ENCODE measurements at places on chromosomes 1 and 21. TPM values are rescaled to one million over a fixed set of nuclear protein-coding genes. Genes with fewer than 3 reads are reported as not detected.

The RUNX3 gene
- total RNA-seq = not detected

The IRF6 gene
- total RNA-seq = 0.26 TPM

The DISP3 gene
- total RNA-seq = 0.09 TPM

The ATP6V1G3 gene
- total RNA-seq = 0.22 TPM

The RGS16 gene
- total RNA-seq = 1.3 TPM

The SMCP gene
- not detected for total RNA-seq

The CRP gene
- total RNA-seq = not detected

The SERTAD4 gene
- total RNA-seq = 0.11 TPM

The LRRC53 gene
- not detected for total RNA-seq

The TEX38 gene
- total RNA-seq = not detected

The S100A16 gene
- total RNA-seq = 493 TPM

The CCDC30 gene
- total RNA-seq = 0.69 TPM

The MAEL gene
- total RNA-seq = not detected

The IFI44 gene
- total RNA-seq = 37.0 TPM

The NTNG1 gene
- total RNA-seq = not detected

The SLAMF8 gene
- under 0.01 TPM for total RNA-seq

The TSPAN2 gene
- total RNA-seq = 1.8 TPM

The CYP2J2 gene
- total RNA-seq = 0.34 TPM

The GATAD2B gene
- total RNA-seq = 4.8 TPM

The KCNJ15 gene
- 1.1 TPM for total RNA-seq

The COL16A1 gene
- 0.26 TPM for total RNA-seq

The GPBP1L1 gene
- 104 TPM for total RNA-seq

The TOR1AIP1 gene
- 25.7 TPM for total RNA-seq

The CELA3B gene
- 0.09 TPM for total RNA-seq

The PFKFB2 gene
- 0.98 TPM for total RNA-seq

The NPHS2 gene
- not detected for total RNA-seq

The CHI3L2 gene
- total RNA-seq = not detected

The RAP1GAP gene
- under 0.01 TPM for total RNA-seq

The S100A9 gene
- not detected for total RNA-seq

The HENMT1 gene
- 2.6 TPM for total RNA-seq

The TMEM234 gene
- 11.1 TPM for total RNA-seq

The ADCY10 gene
- total RNA-seq = not detected

The RHOU gene
- 33.5 TPM for total RNA-seq

The CDCA8 gene
- 1.5 TPM for total RNA-seq

The S100A6 gene
- total RNA-seq = 706 TPM

The BARHL2 gene
- total RNA-seq = not detected

The DCLRE1B gene
- total RNA-seq = 1.3 TPM

The LCE3D gene
- total RNA-seq = not detected

Data from dermis lymphatic vessel endothelial cell (primary cell).